ENCODE measurements at places on chromosomes 7 and 10.
A peak's percentile ranks its signal among the peaks of the same experiment; 100 is the strongest.

GRCh38 chr7:265998-266850 lies 23.7 kb upstream of the FOXL3 start:
- DNase-seq = no peak

GRCh38 chr10:102147561-102147960 lies 4.6 kb upstream of the NOLC1 start:
- DNase-seq = no peak

DNA sequence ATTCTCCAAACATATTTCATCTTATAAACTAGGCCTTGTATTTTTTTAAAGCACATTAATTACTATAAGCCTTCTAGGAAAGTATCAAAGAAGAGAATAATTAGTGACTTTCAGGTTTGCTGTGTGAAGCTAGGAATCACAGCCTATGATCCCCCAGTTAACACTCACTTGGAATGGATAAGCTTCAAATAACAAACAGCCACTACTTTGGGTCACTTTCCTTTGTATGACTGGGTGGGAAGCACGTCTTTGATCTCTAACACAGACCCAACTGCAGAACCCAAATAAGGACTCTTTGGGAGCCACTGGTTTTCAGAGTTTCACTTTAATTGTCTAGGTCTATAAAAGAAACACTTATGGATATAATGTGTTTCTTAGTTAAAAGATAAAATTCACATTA lies 769.3 kb downstream of the MAGI2 start:
- no peak for DNase-seq

GRCh38 chr7:142917447-142917846 lies 16.1 kb downstream of the TRPV5 start:
- no peak for DNase-seq

- DNase-seq = peak; percentile 39
These were observed 70.7 kb downstream of the CABCOCO1 start for GRCh38 chr10:61733358-61733940.

DNA sequence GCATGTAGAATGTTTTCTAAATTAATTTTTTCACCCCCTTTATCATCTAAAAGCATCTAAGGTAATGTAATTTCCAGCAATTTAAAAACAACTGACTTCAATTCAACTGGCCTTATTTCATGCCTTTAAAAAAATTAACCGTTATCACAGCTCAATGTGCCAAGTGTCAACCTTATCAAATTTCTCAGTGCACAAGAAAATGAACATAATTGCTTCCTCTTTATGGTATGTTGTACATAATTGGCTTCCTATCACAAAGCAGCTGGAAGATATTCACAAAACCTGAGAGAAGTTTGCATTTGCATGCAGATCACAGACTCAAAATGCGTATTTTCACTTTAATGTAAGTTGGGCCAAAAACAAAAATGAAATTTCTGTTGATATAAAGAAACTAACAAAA lies 966.4 kb downstream of the GRM8 start:
- no peak for DNase-seq

DNA sequence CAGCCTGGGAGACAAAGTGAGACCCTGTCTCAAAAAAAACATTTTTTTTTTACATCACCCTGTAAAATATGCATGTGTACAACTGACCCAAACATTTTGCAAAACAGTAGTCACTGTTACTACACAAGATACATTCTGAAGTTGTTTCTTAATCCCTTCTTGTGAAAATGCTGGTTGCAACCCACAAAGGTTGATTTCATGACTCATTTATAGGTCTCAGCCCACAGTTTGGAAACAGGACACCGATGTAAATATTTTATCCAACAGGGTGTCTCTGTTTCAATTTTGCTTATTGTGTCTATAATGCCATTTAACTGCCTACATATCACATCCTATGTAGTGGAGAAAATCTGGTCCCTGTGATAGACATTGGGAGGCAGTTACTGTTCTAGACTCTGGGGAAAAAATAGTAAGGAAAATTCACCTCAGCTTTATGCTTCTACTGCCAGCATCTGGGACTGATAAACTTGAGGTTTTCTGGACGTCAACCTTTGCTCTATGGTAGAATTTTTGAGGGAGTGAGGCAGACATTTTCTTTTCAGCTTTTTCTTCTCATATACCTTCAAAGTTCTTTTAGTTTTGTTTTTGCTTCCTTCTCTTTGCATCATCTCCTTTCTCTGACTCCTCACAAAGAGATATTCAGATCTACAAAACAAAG lies 1.6 kb upstream of the RAB19 start:
- no peak for DNase-seq

- DNase-seq = no peak
These were observed 1280.1 kb downstream of the TYW1 start for GRCh38 chr7:68276725-68277124.

DNA sequence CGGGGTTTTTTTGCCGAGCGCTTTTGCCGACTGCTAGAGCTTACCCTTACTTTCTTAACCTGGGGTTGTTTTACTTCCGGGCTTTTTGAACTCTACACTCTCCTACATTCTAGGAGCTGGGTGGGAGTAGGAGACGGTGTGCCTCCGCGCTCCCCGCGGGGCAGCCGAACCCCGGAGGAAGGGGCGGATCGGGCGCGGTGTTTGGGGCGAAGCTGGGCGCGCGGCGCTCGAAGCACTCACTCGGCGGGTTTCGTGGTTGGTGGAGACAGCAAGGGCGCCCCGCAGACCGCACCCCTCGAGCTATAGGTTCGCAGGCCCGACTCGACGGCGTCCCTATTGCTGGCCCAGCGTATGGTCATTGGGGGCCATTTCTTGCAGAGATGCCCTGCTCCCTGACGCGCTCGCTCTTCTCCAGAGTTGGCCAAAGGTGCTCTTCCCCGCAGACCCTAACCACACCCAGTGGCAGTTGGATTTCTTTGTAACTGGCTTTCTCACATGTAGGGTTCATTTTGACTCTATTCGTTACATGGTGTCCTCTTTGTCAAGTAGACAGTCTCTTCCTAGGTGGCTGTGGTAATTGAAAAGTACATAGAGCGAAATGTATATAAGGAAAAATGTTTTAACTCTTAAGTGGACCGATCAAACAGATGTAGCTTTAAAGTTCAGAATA lies 364 bp downstream of the ZNF518A start:
- DNase-seq = peak; percentile 37

- no peak for DNase-seq
These were observed 11.3 kb downstream of the AGK start for GRCh38 chr7:141562543-141562942.

Measured in amniotic stem cell (primary cell).